ENCODE measurements at places on chromosomes 2 and 18. TPM values are rescaled to one million over a fixed set of nuclear protein-coding genes. Genes with fewer than 3 reads are reported as not detected.

Gene EIPR1
- polyA plus RNA-seq, result 15.3 TPM

Gene LAMA3
- polyA plus RNA-seq, result 4.0 TPM

Gene GAREM2
- polyA plus RNA-seq, result not detected

Gene RSAD2
- 3.7 TPM for polyA plus RNA-seq

Gene ALPG
- polyA plus RNA-seq, result not detected

Gene ACOXL
- polyA plus RNA-seq, result not detected

Gene SPATA3
- not detected for polyA plus RNA-seq

Gene PAIP2B
- polyA plus RNA-seq, result 5.5 TPM

Gene RGPD4
- polyA plus RNA-seq, result 0.11 TPM

All from muscle of arm (tissue), 14 donors.